AG08395 (cell line): ENCODE measurements at places on chromosomes 16 and 17.

DNA sequence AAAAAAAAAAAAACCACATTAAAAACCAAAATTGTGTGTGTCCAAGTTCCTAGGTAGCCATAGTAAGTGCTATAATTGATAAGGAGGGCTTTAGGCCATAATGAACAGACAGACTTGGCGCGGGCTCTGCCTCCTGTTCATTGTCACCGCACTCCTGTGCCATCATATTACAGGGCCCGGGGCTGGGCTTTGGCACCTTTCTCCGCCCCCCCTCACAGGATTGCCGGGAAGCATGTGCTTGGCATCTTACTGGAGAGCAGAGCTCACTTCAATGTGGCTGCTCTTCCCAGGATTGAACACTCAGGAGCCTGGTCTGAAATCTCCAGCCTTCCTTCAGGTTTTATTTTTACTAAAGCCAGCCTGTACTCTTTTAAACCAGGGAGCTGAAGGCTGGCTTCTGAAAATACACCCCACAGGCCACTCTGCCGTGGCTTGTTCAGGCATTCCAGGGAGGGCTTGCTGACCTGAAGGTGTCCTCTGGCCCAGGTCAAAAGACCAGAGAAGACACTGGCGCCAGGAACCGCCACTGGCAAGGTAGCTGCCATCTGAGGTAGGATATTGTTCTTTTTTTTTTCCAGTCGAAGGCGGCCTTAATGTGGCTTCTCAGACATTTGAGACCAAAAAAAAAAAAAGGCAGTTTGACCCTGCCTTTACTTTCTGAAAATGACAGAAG is 39.3 kb downstream of the DHRS7B start:
- no peak for DNase-seq

- peak; percentile 45 for DNase-seq
Observed at GRCh38 chr17:45305530-45306087, 11.2 kb downstream of the MAP3K14 start.

- DNase-seq = no peak
Observed at GRCh38 chr16:89034573-89034961, 57.6 kb upstream of the CBFA2T3 start.

DNA sequence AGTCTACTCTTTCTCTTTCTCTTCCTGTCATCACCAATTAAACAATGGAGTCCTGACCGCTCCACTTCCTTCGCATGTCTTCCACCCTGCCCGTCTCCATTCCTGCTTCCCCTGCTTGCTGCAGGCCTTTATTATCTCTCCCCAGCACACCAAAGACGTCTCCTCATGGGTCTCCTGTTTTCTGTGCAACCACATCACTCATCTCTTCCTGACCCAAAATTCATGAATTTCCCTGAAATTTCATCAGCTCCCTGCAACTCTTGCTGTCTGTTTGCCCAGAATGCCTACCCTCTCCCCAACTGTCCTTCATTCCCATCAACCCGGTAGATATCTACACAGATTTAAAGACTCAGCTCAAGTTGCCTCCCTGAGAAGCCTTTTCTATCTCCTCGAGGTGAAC is 76.7 kb upstream of the ALOX12 start:
- no peak for DNase-seq

- DNase-seq = no peak
Observed at GRCh38 chr17:56030009-56030624, 123.2 kb upstream of the ANKFN1 start.

GRCh38 chr17:74123866-74124444 is 79.5 kb upstream of the RPL38 start:
- no peak for DNase-seq

- no peak for DNase-seq
Observed at GRCh38 chr17:80262291-80262690, 1.6 kb downstream of the RNF213 start.

DNA sequence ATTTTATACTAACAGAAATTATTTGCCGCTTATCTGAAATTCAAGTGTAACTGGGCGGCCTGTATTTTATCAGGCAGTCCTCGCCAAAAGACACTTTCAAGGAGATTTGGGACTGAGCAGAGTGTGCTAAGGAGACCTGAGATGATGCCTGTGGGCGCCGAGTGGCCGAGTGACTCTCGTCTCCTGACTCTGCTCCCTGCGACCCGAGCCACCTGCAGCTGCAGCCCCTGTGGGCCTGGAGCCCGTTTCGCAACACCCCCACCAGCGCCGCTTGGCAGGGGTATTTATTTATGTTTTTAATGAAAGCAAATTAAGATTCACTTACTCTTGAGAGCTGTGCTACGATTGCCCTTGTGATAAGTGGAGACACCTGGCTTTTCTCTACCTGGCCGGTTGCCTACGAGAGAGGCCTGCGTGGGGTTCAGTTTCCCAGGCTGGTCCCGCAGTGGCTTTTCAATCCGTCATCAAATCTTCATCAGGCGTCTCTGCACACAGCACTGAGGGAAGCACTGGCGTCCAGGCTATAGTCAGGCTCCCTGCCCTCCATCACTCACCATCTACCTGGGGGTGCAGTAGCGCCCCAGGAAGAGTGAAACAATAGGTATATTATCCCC is 124.0 kb downstream of the SEC14L1 start:
- no peak for DNase-seq

- no peak for DNase-seq
Observed at GRCh38 chr17:8002721-8003593, 542 bp downstream of the GUCY2D start.

DNA sequence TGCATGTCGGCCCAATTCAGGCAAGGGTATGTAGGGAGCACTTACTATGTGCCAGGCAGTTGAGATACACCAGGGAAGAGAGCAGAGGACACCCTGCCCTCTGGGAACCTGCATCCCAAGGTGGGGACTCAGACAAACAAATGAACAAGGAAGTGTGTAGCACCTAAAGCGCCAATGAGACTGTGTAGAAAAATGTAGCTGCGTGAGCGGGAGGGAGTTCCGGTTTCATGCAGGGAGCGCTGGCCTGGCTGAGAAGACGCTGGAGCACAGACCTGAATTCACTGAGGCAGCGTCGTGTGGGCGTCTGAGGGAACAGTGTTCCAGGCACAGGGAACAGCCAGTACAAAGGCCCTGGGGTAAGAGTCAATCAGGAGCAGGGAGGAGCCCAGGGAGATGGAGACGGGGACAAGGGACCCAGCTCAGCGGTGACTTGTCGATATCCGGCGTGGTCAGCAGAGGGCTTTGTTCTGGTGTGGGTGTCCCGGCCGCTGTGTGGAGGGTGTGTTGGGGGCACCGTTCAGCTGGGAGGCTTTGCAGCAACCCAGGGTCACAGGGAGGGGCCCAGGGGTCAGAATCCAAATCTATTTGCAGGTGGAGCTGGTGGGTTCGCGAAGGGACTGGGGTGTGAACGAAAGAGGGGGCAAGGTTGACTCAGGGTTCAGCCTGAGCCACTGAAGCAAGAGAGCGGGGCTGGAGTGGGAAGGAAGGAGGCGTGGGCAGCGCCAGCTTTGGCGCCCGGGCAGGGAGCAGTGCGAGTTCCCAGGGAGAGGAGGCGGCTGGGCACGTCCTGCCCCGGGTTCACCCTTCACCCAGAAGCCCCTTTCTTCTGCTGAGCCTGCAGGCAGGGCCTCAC is 17.8 kb upstream of the OSGIN1 start:
- DNase-seq = no peak

GRCh38 chr16:85243308-85243707 is 131.0 kb upstream of the CIBAR2 start:
- no peak for DNase-seq

- no peak for DNase-seq
Observed at GRCh38 chr16:6827267-6827666, 505.4 kb upstream of the RBFOX1 start.

DNA sequence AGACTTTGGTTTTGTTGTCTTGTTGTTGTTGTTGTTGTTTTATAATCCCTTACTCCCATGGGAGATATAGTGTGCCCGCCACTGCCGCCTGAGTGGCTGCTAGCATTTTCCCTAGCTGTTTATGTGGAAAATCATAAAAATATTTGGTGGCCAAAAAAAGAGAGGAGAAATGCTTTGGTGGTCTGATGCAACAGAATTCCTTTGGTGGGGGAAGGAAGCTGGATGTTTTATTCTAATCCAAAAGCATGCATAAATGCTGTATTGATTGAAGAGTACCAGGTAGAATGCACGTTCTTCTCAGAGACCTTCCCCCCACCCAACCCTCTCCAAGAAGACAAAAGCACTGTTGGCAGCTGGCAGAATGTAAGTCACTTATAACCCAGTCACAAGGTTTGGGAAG is 93.2 kb downstream of the C17orf67 start:
- peak; percentile 23 for DNase-seq

DNA sequence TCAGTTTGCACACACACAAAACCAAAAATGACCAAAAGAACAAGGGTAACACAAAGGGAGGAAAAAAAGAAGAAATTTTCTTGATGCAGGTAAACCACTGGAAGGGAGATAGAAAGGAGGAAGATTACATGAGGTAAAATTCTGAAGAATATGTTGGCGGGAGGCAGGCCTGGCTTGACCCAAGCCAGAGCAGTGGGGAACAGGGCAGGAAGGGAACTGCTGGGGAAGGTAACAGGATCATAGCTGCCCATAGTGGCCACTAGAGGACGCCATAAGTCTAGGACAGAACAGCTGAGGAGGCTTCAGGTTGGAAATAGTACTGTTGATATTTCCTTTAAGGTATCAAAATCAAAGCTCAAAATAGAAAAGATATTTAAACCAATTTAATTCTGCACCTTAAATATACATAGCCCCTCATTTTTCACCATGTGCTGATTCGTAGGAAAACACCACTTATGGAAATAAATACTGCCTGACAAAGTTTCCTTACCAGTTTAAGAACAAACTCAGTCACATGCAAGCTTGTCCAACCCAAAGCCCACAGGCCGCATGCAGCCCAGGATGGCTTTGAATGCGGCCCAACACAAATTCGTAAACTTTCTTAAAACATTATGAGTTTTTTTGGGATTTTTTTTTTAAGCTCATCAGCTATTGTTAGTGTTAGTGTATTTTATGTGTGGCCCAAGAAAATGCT is 15.5 kb downstream of the VPS35 start:
- DNase-seq = peak; percentile 78

- DNase-seq = no peak
Observed at GRCh38 chr17:51709694-51710633, 448.6 kb downstream of the CA10 start.

GRCh38 chr17:33976831-33977230 is 278.3 kb upstream of the CCL2 start:
- no peak for DNase-seq

- no peak for DNase-seq
Observed at GRCh38 chr17:32323046-32323445, 18.9 kb downstream of the C17orf75 start.

GRCh38 chr17:36679815-36680467 is 78.6 kb downstream of the MRM1 start:
- no peak for DNase-seq

DNA sequence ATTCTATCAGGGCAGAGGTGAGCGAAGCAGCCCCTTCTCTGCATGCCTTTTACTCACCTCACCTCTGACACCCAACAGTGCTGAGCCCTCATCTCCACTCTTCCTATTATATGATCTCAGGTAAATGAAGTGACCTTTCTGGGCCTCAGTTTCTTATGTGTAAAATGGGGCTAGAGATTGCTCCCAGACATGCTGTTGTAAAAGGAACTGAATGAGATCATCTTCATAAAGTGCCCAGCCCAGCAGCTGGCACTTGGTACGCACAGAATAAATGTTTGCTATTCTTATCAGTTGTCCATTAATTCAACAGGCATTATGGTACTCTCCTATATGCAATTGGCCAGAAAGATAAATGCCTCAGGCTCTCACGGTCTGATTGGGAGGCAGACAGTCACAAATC is 4.5 kb upstream of the GALK1 start:
- no peak for DNase-seq

DNA sequence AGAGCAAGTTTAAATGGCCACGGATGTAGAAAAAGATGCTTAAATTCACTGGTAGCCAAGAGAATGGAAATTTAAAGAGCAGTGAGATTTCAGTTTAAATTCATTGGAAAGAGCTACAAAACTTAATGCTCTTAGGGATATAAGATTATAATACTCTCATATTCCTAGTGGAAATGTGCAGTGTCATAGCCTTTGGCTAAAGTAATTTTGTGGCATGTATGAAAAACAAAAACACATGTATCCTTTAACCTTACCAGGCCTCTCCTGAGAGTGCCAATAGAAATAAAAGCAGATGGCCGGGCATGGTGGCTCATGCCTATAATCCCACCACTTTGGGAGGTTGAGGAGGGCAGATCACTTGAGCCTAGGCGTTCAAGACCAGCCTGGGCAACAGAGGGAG is 289.2 kb downstream of the PHKB start:
- no peak for DNase-seq

DNA sequence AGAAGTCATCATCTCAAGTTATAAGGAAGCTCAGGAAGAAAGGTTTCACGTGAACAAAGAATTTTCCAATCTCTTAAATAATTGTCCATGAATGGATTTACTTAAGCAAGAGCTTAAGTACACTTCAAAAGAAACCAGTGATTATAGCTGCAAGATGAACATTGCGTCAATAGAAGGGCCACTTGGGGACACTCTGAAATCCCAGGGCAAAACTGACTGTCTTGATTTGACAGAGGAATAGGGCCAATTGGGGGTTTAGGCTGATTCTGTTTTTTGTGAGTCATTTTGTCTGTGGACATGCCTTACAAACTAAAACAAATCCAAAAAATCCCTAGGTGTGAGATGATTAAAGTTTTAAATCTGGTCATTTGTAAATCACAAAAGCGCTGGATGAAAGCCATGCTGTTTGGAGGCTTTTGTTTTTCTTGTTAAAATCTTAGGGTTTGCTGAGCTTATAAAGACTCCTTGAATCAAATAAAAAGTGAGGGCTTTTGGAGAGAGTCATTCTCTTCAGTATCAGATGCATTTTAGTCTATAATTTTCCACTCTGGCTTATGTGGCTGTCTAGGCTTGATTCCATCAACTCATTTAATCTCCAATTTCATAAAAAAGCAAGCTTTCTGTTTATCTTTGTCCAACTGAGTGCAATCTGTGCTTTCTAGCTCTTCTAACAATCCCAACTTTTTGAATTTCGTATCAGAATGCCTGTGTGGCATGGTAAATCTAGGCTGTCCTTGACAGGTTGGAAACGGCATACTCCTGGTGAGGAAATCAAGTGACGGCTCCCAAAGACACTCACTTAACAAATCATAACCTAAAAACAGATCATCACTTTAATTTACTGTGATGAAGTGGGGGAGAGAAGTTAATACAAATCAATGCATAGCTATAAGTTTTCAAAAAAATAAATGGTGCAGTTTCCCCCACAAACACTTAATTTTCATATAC is 98.2 kb upstream of the SOX9 start:
- no peak for DNase-seq

DNA sequence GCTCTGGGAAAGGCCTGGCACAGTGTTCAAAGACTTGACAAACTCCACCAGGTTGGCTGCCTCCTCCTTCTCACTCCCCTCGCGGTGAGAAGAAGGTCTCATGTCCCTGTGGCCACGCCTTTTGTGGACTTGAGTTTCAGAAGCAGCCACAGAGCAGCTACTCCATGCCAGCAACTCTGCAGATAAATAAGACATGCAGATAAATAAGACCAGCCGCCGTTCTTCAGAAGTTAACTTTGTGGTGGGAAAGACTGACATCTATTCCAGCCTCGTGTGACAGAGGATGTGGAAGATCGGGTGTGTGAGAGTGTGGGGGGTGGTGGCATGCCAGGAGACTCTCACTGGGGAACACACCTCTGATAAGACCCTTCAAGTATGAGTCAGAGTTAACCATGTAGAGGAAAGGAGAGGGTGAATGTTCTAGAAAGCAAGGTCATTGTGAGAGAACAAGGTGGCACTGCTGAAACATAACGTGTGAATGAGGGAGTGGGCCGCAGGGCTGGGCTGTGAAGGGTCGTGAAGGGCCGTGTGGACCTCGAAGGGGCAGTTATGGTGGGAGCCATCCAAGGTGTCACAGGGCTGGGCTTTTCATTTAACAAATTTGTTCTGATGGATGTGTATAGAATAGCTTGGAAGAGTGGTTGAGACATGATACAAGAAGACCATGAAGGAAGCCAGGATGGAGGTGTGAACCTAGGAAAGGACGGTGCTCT is 830 bp downstream of the SPACA3 start:
- DNase-seq = no peak
